ENCODE measurements at places on chromosomes 6 and 20.

DNA sequence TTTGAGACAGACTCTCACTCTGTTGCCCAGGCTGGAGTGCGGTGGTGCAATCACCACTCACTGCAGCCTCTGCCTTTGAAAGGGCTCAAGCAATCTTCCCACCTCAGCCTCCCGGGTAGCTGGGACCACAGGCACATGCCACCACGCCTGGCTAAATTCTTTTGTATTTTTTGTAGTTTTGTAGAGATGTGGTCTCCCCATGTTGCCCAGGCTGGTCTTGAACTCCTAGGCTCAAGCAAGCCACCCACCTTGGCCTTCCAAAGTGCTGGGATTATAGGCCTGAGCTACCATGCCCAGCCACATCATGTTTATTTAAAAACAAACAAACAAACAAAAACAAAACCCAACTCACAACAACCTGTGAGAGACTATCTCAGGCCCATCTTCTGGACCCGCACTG, 29.7 kb upstream of the APCDD1L start:
- no peak for DNase-seq

GRCh38 chr6:50187351-50187921, 137.7 kb upstream of the DEFB112 start:
- no peak for DNase-seq

DNA sequence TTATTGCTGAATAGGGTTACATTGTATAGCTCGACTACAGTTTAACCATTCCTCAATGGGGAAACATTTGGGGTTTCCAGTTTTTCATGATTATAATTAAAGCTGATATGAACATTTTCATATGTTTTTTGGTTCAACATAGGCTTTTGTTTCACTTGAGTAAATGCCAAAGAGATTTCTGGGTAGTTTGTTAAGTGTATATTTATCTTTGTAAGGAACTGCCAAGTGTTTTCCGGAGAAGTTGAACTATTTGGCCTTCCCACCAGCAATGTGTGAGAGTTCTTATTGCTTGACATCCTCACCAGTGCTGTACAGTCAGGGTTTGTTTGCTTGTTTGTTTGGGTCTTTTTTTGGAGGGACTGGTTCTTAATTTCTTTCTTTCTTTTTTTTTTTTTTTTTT, 83.7 kb upstream of the RALY start:
- no peak for DNase-seq

GRCh38 chr6:43742931-43743632, 26.9 kb upstream of the VEGFA start:
- no peak for DNase-seq

GRCh38 chr6:142857233-142857761, 87.7 kb downstream of the HIVEP2 start:
- no peak for DNase-seq

GRCh38 chr6:123635144-123635543, 1.6 kb downstream of the TRDN start:
- DNase-seq = no peak

DNA sequence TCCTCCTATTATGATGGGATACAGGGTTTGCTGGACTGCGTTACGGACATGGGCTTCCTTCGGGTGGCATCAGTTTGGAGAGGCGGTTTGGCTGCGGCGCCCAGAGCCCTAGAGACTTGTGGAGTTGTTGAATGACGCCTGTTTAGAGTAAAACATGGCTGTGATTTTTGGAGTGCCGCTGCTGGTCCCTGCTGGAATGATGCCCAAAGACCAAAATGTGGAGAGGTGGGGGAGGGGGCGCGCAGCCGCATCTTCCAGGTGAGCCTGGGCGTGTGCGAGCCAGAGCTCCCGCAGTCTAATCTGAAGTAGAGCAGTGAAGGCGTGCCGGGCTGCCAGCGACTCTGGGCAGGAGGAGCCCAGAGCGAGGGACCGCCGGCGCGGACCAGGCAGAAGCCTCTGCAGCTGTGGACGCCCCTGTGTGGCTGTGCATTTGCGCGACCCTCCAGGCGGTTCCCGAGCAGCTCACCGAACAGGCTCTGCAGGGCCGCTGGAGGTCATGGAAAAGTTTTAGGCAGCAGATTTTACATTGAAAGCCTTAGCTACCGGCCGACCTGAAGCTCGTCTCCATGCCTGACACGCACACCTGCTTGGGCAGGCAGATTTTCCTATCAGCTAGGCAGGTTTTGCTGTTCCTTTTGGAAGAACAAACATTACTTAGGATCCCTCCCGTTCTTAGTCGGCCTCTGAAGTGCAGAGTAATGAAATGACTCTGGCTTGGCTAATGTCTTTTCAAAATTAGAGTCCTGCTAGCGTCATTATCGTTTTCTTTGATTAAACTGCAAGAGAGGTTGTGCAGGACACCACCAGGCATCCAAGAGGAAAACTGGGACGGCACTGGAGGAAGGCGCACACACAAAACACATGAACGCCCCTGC, 298.2 kb downstream of the PHACTR1 start:
- DNase-seq = no peak

GRCh38 chr6:106728296-106728870, 99.0 kb downstream of the QRSL1 start:
- no peak for DNase-seq

DNA sequence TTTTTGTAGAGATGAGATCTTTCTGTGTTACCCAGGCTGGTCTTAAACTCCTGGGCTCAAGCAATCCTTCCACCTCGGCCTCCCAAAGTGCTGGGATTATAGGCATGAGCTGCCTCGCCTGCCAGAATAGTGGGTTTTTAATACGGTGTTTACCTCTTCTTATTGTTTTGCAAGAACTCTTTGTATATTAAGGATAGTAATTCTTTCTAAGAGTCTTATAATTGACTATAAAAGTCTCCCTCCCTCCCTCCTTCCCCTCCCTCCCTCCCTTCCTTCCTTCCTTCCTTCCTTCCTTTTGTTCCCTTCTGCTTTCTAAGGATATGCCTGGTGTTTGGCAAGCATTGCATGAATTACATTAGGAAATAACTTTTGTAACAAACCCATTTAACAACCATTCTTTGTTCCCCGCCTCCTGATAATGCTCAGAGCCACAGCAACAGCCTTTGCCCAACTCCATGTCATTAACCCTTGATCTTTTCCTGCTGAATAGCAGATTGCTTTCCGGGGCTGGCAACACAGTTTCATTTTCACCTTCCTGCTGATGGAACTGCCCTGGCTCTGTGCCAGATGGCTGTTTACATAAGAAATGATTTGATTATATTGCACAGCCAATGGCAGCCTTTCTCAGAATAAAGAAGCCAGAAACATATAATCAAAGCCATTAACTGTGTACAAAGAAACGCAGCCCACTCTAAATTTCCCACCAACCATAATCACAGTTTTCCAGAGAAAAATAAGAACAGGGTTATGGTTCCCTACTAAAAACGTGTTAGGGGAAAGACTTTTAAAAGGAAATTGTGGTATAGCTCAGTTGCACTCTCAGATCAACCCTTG, 143.7 kb upstream of the PTPN1 start:
- peak; percentile 91 for DNase-seq

GRCh38 chr6:163402616-163403015, 11.9 kb upstream of the QKI start:
- no peak for DNase-seq

- no peak for DNase-seq
Measured at GRCh38 chr6:1654054-1654453, 44.3 kb downstream of the FOXC1 start.

DNA sequence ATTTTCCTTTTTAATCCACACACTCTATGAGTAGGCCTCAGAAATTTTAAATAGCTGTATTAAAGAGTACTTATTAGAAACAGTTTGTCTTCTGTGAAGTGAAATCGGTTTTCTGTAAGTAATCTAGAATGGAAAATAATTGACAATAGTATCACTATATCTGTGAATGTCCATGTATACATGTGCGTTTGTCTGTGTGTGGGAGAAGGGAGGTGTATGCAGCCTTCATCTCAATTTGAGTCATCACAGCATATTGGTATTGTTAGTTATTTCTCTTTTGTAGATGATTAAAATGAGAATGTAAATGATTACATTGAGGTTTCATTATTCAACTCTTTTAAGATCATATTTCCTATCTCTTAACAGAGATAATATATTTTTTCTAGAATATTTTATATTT, 206.0 kb downstream of the EYS start:
- DNase-seq = no peak

DNA sequence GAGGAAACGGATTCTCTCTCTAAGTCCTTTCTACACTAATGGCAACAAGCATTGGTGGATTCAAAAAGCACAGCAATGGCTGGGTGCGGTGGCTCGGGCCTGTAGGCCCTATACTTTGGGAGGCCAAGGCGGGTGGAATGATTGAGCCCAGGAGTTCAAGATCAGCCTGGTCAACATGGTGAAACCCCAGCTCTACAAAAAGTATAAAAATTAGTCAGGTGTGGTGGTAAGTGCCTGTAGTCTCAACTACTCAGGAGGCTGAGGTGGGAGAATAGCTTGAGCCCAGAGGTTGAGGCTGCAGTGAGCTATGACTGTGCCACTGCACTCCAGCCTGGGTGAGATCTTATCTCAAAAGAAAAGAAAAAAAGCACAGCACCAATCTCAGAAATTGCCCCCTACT, 19.3 kb downstream of the PAQR8 start:
- DNase-seq = no peak

DNA sequence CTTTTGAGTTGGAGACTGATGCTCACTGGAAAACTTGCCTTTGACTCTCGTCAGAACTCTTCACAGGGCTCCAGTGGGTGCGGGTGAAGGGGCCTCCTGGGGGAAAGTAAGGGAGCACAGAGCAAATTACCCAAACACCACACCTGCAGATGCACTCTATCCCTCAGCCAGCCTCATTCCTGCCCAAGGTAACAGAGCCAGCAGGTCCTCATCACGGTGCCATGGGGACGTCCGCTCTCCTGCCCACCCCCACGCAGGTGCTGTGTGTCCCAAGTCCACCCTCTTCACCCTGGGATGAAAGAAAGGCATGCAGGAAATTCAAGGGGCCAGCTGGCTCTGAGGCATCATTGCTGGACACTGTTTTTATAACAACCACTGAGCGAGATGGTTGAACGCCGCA, 269.0 kb downstream of the SMOC2 start:
- no peak for DNase-seq

DNA sequence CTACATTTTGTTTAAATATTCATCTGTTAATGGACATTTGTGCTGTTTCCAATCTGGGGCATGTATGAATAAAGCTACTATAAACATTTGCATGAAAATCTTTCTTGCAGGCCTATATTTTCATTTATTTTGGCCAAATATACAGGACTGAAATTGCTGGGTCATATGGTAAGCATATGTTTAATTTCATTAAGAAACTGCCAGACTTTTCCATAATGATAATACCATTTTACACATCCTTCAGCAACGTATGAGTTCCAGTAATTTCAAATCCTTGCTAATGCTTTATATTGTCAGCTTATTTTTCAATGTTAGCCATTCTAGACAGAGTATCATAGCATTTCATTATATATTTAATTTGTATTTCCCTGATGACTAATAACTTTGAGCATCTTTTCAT, 51.0 kb downstream of the GPR6 start:
- DNase-seq = no peak

DNA sequence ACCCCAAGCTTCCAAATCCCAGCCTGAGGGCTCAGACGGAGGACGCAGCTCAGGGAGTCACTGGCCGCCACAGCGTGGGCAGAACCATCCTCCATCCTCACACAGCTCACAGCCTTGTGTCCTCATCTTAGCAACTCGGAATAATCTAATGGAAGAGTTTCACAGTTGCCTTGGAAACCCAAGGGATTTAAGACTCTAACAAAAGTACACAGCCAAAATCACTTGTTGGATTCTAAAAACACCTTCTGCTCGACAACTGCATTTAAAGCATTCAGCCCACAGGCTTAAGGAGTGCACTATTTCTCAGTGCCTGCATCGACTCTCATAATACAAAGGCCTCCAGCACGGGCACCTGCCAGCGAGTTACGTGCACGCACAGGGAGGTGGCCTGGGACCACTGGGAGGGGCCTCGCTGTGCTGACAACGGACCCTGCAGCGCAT, 45.4 kb downstream of the ZBTB46 start:
- DNase-seq = no peak

DNA sequence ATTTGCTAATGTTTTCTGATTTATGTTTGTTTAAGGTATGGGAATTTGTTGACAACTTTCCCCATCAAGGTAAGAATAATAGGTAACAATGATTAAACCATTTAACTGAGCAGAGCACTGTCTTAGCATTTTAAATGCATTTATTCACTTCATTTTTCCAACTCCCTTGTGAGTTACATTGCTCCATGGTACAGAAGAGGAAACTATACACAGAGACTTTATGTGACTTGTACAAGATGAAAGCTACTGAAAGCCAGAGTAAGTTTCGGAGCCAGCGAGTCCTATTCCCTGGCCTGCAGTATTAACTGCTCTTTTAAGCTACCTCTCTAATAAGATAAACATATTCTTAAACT, 708.8 kb downstream of the HDGFL1 start:
- DNase-seq = no peak

DNA sequence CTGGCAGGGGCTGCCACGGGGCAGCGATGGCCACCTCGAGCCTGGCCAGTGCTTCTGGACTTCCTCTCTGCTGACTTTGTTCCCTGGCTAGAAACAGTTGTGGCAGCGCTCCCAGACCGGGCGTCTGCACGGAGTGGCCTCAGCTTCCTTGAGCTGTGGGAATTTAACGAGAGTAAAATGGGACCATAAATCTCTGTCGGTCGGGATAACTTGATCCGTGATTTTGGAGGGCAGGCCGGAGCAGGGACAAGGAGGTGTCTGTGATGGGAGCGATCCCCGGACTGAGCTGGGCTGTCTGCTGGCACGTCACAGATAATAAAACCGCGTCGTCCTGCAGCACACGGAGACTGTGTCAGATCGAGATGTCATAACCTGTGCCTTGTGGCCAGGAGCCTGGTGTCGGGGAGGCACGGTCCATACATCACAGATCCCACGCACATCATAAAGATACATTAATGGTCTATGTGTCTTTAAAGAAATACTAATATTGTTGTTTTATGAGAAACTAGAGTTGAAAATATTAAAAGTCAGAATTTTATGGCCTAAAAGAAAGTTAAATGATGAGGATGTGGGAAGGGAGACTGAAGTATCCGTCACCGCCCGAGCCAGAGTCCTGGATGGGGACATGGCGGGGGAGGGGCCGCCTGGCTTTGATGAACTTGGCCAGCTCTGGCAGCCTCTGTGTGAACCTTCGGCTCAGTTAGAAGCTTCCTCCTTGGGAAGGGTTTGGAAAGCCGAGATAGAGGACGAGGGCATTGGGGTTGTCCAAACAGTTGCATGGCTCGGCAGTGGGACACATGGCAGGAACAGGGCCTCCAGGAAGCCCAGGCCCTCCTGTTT, 6.5 kb upstream of the RBBP8NL start:
- no peak for DNase-seq

- DNase-seq = no peak
Measured at GRCh38 chr6:137016356-137016755, 28.4 kb downstream of the IL20RA start.

GRCh38 chr6:169684056-169684455, 17.8 kb downstream of the WDR27 start:
- no peak for DNase-seq

All from NCI-H1092 (cell line).